Fibroblast of skin of scalp (primary cell): ENCODE measurements at places on chromosomes 3 and 15.
A peak's percentile ranks its signal among the peaks of the same experiment; 100 is the strongest.

DNA sequence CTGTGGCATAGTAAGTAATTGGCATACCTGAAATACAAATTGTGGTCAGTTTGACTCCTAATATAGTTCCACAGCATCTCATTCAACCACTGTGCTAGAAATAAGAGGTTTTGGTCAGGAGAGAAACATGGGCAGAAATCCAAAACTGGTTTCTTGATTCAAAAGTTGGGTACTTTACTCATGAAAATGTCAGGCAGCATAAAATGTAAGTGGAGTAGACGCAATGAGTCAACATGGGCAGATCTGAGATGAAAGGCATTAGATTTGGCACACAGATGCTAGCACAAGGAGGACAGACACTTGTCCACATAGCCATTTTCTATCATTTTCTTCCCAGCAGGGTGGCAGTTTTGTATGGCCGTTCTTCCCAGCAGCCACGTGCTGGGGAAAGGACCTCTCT is 255.8 kb upstream of the CDIN1 start:
- peak; percentile 6 for DNase-seq

DNA sequence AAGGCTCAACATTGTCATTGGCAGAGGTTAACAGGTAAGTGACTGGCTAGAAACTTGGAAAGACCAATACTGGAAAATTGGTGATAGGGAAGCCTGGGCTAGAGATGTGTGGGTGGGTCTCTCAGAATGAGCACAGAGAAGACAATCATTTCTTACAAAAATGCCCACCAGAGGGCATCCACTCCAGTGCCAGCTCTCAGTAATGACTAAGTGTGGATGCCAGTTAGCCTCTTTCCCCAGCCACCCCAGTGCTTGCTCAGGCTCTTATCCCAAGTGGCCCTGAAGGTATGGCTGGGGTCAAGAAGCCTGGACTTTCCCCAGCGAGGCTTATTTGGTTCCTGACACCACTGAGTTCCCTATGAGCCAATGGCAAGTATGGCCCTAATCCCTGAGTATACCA is 115.9 kb upstream of the ST8SIA2 start:
- peak; percentile 49 for DNase-seq

GRCh38 chr3:46564190-46565021 is 1.7 kb downstream of the LRRC2 start:
- peak; percentile 39 for DNase-seq

GRCh38 chr3:33322412-33322811 is 45.2 kb downstream of the FBXL2 start:
- DNase-seq = no peak

GRCh38 chr3:31754575-31755278 is 222.0 kb downstream of the STT3B start:
- DNase-seq = no peak

DNA sequence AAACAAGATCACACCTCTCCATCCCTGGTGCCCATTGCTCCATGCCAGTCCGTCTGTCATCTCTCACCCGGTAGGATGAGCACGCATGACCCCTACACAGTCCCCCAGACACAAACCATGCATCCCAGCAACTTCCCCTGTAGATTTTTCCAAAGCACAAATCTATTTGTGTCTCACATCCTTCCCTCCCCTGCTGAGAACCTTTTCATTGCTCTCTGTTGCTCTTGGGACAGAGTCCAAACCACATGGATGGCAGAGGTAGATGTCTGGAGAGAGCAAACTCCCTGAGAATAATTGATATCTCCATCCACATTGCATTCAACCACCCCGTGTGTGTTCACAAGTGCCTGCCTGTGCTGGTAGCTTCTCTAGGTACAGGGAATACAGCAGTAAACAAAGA is 29.9 kb upstream of the LRTM1 start:
- peak; percentile 60 for DNase-seq

- peak; percentile 61 for DNase-seq
Measured at GRCh38 chr3:118128886-118129285, 905.8 kb downstream of the IGSF11 start.

GRCh38 chr3:40780925-40781406 is 256.2 kb downstream of the ZNF621 start:
- DNase-seq = peak; percentile 42

DNA sequence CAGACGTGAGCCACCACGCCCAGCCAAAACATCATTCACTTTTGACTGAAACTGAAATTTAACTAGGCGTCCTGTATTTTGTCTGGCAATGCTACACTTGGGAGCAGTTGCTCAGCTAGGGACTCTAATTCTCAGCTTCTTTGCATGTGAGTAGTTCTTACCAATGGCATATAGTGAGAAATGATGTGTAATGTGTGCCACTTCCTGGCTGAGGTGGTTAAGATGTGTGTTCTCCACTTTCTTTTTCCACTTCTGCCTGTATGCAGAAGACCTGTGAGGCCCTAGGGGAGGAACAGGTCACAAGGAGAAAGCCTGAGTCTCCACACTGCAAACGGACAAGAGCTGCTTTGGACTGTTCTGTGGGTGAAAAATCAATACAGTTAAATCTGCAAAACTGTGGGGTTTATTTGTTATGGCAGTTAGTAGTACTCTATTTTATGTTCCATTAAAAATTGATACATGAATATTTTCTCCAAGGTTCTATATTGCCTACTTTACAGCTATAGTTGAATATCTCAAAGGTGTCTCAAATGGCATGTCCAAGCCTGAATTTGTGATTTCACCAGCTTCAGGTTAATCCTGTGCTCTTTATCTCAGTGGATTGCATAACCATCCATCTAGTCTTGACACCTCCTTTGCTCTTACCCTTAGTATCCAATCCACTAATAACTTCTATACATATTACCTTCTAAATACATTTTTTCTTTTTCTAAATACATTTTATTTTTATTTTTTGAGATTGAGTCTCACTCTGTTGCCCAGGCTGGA is 59.3 kb downstream of the NR1D2 start:
- no peak for DNase-seq

- DNase-seq = no peak
Measured at GRCh38 chr3:141788149-141788548, 24.9 kb downstream of the GRK7 start.

DNA sequence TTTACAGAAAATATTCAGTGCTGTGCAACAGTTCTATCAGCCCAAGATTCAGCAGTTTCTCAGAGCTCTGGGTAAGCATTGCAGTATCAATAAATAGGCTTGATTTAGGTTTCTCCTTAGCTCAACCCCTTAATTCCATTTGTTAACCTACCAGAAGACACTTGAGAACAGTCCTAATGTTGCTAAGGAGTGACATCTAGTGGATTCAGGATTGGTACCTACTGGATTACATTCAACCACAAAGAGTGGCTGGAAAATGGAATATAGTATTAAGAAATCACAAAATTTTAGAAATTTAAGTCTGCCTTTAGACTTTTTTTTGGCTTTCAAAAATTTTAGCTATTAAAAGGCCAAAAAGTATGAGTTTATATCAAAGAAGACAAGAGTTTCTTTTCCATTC is 34.7 kb downstream of the POLG start:
- DNase-seq = peak; percentile 34

GRCh38 chr3:3170998-3171397 is 8.5 kb downstream of the CRBN start:
- peak; percentile 12 for DNase-seq

GRCh38 chr3:185342459-185343174 is 20.3 kb upstream of the MAP3K13 start:
- no peak for DNase-seq

DNA sequence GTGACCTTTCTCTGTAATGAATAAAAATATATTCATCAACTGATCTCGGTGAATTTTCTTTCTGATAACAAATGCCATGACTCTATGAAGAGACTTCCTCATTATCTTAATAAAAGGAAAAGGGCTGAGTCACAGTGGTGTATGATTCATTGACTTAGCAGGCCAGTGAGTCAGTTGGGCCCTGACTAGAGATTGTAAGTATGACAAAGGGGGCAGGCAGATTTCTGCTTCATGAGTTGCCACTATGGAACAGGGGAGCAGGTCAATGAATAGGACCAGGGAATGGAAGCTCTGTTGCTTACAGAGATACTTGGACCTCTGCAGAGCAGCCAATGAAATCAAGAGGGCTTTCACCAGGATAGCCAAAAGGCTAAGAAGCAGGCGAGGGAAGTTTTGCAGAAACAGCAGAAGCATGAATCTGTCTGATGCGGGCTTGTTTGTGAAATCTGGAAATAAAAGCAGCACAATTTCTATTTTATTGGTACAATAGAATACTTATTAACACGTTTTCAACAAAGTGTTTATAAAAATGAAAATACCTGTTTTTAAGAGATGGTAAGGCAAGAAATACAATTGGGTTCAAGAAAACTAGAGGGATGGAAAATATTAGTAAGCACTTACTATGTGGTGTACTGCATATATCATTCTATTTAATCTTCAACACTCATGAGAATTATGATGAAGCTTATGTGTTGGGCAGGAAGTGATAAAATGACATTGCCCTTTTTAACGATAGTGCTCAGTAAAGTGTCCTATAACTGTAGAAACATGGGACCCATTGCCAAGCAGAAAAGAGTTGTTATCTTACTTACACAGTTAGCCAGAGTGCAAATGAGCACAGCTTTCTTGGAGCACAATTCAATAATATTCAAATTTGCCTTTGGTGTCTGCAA is 169.8 kb upstream of the MYRIP start:
- DNase-seq = peak; percentile 94

DNA sequence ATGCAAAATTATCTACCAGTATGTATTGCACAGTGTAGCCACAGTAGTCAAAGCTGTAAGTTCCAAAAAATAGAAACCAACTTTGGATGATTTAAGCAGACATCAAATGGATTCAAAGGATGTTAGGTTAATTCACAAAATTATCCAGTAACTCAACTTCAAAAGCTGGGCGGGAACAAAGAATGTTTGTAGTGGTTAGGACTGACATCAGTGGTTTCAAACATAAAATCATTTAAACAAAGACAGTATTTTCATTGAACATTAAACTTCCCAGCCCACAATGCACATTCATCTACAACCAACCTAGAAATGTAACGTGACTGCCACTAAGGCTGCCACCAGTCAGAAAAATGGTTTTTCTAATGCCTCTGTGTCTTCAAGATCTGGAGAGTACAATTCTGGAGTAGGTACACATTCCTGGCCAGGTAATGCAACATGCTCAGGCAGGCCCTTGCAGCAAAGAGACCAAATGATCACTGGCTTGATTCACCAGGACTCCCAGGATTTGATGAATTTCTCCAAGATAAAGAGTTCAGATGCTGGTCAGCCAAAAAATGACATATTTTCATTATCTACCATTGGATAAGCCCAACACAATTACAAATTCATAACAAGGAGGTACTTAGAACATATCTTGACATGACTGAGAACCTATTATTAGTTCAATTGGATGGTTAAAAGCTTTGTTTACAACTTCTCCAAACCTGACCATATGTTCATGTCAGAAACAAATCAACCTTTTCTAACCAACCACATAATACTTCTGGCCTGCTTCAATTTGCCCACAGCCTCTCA is 189.8 kb upstream of the CNTN4 start:
- no peak for DNase-seq

DNA sequence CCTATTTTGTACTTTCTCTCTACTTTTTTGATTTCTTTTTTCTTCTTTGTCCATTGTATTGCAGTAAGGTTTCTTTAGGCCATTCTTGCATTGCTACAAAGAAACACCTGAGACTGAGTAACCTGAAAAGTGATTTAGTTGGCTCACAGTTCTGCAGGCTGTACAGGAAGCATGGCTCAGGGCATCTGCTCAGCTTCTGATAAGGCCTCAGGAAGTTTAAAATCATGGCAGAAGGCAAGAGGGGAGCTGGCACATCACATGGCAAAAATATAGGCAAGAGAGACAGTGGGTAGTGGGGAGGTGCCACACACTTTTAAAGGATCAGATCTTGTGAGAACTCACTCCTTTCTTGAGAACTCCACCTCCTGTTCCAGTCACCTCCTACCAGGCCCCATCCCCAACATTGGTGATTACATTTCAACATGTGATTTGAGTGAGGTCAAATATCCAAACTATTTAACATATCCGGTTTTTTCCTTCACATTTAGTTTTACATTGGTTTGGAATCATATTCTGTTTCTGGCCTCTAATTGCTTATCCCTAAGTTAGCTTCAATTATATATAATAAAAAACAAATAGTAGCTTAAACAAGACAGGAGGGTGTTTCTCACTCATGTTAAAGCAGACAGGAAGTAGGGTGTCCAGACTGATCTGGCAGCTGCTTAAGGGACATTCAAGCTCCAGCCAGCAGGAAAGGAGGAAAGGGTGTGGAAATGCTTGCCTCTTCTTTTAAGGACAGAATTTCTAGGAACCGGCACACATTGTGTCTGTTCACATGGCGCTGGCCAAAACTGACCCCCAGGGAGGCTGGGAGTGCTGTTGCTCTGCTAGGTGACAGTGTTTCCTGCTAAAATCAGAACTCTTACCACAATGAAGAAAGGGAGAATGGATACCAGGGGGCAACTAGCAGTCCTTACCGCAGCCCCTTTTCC is 28.8 kb upstream of the SKOR1 start:
- DNase-seq = no peak

DNA sequence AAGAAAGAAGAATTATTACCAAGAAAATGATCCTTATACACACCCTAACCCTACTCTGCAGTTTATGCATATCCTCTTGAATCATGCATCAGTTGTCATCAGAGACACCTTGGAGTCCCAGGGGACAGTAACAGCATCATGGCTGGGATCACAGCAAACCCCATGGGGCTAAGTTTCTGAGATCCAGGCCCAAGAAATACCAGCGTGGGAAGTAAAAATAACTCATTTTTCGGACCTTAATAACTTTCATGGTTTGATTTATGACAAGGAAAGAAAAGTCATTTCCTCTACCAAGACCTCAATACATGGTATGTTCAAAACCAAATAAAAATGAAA is 38.8 kb upstream of the B3GNT5 start:
- no peak for DNase-seq

GRCh38 chr3:126321490-126321889 is 35.7 kb downstream of the KLF15 start:
- no peak for DNase-seq

- no peak for DNase-seq
Measured at GRCh38 chr3:152589644-152590043, 245.3 kb upstream of the P2RY1 start.

DNA sequence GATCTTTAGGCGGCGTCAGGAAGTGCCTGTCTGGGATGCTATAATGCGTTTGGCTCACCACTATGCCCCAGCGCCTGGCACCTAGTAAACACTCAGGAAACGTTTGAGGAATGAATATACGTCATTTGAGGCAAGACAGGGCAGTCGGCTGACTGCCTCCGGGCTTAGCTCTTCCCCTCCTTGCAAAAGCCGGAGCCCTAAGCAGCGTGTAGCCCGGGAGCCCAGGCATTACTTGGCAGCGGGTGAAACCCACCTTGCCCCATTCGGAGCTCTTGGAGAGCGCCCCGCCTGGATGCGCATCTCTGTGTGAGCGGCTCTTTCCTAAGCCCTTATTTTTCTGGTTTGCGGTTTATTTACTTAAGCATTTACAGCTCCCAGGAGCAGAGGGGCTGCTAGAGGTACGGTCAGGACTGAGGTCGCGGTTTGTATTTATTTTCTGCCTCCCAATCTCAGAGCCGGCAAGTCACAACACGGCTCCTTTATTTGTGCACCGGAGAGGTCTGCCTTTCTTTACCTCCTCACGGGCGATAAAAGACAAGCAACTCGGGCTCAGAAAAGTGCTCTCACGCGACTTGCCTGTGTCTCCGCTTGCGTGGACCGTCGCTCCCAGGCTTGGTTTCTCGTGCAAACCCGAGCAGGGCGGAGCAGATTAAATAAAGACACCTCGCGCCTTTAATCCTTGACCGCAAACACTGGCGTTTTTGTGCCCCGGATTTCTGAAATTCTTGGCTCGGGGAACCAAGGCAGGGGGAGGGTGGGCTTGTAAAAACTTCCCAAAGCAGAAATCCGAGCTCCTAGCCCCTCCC is 737 bp upstream of the ITPR1 start:
- DNase-seq = peak; percentile 39
